ENCODE measurements at places on chromosomes 7 and 10.

- DNase-seq: no peak
These were observed 341.6 kb downstream of the PLXNA4 start for GRCh38 chr7:132234711-132235110.

DNA sequence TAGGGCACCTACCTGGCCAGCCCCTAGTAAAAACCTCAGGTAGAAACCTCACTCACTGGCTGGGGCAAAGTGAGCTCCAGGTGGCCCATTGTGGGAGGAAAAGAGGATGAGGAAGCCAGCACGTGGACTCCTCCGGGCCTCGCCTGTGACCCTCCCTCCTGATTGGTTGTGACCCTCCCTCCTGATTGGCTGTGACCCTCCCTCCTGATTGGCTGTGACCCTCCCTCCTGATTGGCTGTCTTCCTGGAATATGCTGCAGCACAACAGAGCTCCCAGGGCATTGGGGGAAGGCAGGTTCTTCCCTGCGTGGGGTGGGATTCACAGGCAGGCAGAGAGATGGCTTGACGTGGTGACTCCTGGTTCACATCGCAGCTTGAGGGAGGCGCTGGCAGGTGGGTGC lies 343.0 kb downstream of the GLRX3 start:
- DNase-seq: no peak

GRCh38 chr7:138352570-138353461 lies 107.2 kb upstream of the TRIM24 start:
- DNase-seq: no peak

GRCh38 chr7:7867846-7868571 lies 100.6 kb upstream of the GLCCI1 start:
- DNase-seq: no peak

DNA sequence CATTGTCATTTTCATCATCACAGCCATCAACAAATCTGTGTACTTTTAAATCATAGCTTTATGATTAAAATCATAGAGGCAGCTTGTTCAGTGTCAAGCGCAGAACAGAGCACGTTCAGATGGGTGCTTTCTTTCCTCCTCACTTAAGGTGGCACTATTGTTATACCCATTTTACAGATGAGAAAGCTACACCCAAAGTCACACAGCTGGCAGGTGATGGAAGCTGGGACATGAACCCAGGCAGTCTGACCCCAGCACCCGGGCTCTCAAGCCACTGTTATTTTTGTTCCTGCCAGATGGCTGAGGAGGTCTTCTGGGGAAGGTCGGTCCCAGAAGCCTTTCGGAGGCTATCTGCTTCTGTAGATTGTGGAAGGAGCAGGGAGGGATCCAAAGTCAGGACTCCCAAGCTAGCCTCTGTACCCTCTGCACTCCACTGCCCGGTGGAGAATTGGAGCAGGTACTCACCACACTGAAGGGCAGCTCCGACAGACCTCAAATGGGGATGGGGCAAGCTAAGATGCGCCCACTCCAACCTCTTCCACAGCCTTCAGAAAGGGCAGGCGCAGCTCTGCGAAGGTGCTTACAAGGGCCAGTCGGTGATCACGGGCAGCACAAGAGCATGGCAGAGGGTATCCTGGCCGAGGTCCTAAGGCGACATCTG lies 610 bp downstream of the AVPI1 start:
- DNase-seq: no peak

DNA sequence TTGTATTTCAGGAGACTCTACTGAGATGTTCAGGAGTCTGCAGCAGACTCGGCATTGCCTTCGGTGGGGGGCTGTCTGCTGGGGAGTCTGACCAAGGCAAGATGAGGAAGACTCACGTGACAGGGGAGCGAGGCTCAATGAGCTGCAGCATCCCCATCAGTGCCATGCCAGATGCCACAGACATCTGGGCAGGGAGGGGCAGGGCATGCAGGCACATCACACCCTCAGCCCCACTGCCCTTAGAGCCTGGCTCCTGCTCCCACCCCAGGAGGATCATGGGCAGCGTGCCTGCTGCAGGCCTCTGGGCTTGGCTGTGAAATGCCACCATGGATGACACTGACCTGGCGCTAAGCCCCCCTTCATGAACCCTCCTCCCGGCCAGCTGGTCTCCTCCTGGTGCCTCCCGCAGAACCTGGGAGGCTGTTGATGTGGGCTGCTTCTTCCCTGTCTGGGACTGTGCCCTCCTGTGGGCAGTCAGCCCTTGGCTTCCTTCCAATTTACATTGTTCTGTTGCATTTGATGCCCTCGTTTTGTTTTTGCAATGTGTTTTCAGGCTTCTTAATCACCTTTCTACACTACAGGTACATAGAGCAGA lies 235.0 kb downstream of the PAXIP1 start:
- no peak for DNase-seq

- DNase-seq: no peak
These were observed 308.4 kb upstream of the KLF6 start for GRCh38 chr10:4093438-4093837.

DNA sequence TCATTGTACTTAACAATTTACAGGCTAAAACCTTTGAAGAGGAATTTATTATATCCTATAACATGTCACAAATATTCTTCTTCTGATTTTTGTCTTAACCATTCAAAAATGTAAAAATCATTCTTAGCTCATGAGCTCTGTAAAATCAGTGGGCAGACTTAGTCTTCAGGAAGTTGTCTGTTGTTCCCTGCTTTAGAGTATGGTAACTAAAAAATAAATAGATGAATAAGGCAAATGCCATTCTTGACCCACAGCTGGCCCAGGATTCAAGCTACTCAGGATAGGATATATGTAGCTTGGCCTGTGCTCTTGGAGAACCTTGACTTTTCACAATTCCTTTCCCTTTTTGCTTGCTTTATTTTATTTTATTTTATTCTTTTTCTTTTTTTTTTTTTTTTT lies 51.5 kb downstream of the LRRC4 start:
- DNase-seq: no peak

GRCh38 chr10:61140765-61141392 lies 196.9 kb upstream of the RHOBTB1 start:
- DNase-seq: no peak

- no peak for DNase-seq
These were observed at the start of gene SSMEM1 for GRCh38 chr7:130207642-130208041. SSMEM1 (plus strand) TSS chr7:130207860; CDS start chr7:130207911, 51 bp downstream.

DNA sequence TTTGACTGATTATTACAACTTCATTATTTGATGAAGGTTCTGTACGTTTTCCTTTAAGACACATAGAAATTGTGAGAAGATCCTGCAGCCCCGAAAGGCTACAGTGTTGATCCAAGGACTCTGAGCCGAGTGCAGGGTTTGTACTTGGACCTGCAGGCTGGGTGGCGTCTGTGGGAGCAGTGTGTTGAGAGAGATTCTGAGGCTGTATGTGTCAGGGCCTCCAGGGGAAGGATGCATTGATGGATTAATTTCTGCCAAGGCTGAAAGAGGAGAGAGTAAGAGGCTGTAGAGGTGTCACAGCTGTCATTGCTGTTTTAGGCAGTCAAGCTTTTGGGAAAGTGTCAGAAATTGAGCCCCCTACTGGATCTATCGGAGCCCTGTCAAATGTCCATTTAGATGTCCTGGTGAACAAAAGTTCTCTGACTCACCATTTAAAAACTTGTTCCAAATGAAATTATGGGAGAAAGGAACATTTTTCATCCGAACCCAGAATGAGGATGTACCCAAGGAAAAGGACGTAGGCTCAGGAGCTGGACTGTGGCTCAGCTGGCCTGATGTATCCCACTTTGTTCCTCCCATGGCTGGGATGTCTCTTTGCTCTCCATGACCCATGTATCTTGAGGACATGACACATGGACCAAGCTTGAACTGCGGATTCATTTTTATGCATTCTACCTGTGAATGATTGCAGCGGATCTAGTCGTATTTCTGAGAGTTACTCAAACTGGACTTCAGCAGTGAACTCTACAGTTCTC lies 102.2 kb downstream of the TCF7L2 start:
- DNase-seq: no peak

DNA sequence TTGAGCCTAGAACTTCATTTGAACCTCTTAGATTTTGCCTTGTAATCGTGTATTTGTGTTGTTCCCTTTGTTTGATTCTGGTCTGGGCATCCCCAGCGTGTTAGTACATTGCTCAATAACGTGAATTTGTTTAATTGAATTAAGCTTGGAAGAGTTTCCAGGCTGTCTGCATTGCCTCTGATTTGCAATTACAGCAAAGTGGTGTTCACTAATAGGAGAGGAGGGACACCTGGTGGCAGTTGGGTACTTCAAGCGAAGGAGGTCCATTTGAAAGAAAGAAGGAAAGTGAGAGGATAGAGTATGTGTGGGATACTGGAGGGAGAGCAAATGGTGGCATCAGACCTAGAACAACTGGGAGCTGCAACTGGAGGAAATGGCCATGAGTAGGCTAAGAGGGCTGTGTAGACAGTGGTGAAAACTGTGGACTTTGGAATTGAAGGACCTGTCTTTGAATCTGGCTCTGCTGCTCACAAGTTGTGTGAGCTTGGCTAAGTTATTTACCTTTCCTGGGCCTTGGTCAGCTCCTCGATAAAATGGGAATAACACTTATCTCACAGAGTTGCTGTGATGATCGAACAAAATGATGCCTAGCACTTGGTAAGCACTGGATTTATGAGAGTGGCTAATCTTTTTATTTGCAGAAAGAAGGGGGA lies 15.1 kb downstream of the LSMEM1 start:
- peak; percentile 32 for DNase-seq

GRCh38 chr10:18294633-18295032 lies 154.4 kb downstream of the CACNB2 start:
- DNase-seq: no peak

GRCh38 chr7:38310591-38311101 lies 37.2 kb upstream of the TARP start:
- no peak for DNase-seq

GRCh38 chr7:123125231-123125630 lies 74.5 kb downstream of the SLC13A1 start:
- no peak for DNase-seq

GRCh38 chr10:84743483-84743882 lies 415.1 kb downstream of the CCSER2 start:
- DNase-seq: no peak

- DNase-seq: no peak
These were observed 1.1 kb downstream of the YAE1 start for GRCh38 chr7:39567294-39567693.

DNA sequence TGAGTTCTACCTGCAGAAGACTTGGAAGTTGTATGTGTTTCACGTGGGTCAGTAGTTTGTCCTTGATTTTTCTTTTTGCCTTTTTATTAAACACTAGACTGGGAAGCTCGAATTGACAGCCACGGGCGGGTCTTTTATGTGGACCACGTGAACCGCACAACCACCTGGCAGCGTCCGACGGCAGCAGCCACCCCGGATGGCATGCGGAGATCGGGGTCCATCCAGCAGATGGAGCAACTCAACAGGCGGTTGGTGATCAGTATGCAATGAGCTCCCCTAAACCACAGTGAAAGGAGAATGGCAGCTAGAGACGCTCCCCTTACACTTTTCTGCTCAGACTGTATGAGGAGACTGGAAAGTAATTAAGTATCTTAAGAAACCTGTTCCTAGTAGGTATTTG lies 126.7 kb upstream of the STK17A start:
- no peak for DNase-seq

DNA sequence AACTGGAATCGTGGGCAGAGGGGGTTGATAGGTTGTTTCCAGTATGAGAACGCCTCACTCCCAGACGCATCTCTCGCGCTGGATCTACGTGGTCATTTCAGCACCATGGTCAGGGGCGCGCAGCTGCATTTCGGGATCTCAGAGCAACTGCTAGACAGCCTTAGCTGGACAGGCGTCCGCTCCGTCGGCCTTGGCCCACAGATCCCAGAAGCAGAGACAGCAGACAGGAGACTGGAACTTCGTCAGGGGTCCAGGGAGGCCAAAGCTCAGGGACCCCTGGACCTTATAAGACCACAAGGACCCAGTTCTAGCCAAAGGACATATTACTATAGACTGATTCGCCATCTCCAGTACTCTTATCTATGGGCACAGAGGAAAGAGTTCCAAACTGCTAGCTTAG lies 5.3 kb downstream of the NEUROG3 start:
- peak; percentile 29 for DNase-seq

DNA sequence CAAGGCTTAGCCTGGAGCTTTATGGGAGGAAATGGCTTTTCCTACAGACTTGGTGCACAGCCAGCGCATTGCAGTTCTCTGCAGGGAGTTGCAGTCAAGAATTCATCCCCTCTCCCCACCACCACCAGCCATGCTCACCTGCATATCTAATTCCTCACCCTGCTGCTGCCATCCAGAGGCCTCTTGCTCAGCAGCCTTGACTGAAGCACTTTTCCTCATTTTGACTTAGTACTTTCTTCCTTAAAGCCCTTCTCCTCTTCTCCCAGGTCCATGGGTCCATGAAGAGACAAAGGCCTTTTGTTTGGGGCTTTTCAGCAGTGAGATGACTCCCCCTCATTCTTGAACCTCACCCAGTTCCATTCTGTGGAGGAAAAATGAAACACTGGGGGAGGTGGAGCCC lies 39.7 kb upstream of the GPR141 start:
- no peak for DNase-seq

- no peak for DNase-seq
These were observed 345.3 kb upstream of the SEMA3C start for GRCh38 chr7:81264116-81264515.

DNA sequence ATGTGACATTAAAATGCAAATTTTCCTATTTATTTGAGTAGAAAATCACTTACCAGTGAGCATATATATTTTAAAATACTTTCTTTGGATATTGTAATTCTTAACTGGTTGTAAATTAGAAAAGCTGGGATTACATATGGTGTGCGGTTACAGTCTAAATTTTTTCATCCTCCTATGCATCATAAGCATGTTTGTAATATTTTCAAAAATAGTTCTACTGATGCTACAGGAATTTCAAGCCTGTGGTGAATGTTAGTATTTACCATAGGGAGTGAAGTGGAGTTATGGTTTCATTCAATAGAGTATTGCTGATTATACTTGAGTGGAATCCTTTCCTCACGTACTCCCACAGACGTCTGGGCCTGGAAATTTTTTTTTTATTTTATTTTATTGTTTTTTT lies 34.6 kb upstream of the ST7 start:
- no peak for DNase-seq

DNA sequence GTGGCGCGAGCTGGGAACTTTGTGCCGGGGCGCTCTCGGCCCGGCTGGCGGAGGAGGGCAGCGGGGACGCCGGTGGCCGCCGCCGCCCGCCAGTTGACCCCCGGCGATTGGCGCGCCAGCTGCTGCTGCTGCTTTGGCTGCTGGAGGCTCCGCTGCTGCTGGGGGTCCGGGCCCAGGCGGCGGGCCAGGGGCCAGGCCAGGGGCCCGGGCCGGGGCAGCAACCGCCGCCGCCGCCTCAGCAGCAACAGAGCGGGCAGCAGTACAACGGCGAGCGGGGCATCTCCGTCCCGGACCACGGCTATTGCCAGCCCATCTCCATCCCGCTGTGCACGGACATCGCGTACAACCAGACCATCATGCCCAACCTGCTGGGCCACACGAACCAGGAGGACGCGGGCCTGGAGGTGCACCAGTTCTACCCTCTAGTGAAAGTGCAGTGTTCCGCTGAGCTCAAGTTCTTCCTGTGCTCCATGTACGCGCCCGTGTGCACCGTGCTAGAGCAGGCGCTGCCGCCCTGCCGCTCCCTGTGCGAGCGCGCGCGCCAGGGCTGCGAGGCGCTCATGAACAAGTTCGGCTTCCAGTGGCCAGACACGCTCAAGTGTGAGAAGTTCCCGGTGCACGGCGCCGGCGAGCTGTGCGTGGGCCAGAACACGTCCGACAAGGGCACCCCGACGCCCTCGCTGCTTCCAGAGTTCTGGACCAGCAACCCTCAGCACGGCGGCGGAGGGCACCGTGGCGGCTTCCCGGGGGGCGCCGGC lies 870 bp downstream of the FZD1 start:
- peak; percentile 15 for DNase-seq
